ENCODE measurements at places on chromosomes 2 and 18.
A peak's percentile ranks its signal among the peaks of the same experiment; 100 is the strongest.

GRCh38 chr2:20050646-20051531 lies 539 bp downstream of the LAPTM4A start:
- H3K4me3 ChIP-seq, result peak overlapping the region; percentile 96
- H3K27ac ChIP-seq, result peak overlapping the region; percentile 100
- peak; percentile 10 for DNase-seq
- peaks cover 29% of the 10 kb centered on the region for H3K4me1 ChIP-seq

DNA sequence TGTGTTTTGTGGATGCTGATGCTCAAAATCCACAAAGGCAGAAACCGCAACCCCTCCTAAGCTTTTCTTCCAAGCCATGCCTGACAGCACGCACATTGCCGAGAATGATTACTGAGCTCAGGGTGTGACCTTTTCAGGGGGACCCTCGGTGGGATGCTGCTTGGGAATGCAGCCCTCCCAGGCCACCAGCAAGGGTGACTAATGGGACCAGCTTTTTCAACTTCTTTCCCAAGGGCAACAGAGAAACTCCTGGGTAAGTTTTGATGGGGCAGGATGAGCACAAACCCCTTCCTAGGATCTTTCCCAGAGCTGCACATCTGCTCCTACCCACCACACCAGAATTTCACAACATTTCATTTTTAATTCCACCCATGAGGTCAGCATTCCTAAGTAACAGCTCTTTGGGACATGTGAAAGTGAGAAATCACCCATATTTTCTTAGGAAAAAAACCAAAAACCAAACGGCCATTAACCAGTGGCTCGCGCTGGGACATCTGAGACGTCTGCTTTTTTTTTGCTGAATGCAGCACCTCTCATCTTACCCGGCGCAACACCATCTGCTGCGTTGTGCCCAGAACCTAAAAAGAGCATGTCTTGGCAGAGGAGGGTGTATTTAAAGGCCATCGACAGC lies 119.0 kb downstream of the ARL4C start:
- H3K4me3 ChIP-seq, result no peak overlapping the region
- H3K4me1 ChIP-seq, result peaks cover 20% of the 10 kb centered on the region
- H3K27ac ChIP-seq, result no peak overlapping the region
- DNase-seq, result no peak
- H3K27me3 ChIP-seq, result no peaks in the 10 kb centered on the region
- no peaks in the 10 kb centered on the region for H3K36me3 ChIP-seq

DNA sequence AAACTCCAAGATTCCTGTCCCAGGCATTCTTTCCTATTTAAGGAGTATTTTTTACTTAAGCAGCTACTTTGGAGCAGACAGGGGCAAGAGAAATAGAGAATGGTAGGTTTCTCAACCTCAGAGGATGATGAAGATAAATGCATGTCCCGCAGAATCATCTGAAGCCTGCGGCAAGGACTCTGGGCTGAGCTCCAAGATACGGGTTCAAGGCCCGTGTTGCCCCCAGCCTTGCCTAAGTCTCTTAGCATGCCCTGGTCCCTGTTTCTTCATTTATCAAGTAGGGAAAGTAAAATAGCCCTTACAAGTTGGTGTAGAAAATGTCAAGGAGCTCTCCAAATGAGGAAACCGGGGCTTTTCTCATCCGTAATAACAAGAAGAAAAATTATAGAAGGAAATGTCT lies 214.0 kb downstream of the KLHL29 start:
- H3K36me3 ChIP-seq, result no peaks in the 10 kb centered on the region
- H3K27ac ChIP-seq, result no peak overlapping the region
- H3K4me3 ChIP-seq, result no peak overlapping the region
- no peak for DNase-seq
- peaks cover 3% of the 10 kb centered on the region for H3K27me3 ChIP-seq

DNA sequence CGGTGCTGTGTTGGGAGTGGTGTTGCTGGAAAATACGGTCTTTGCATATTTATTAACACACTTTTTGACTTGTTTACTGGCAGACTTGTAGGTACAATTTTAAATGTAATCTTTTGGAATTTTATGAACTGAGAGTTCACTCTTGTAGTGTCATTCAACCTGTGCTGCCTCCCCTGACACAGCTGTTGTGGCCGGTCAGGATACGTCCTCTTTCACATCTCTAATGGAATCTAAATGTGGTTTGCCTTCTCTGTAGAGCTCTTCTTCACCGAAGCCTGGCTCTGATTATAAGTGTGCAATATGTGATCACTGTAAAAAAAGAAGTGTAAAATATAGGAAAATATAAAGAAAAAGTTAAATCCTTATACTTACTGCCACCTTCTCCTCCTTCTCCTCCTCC lies 94.7 kb downstream of the MAP4K4 start:
- H3K27me3 ChIP-seq, result no peaks in the 10 kb centered on the region
- H3K27ac ChIP-seq, result no peak overlapping the region
- H3K36me3 ChIP-seq, result peaks cover 5% of the 10 kb centered on the region
- H3K4me1 ChIP-seq, result peaks cover 19% of the 10 kb centered on the region
- DNase-seq, result no peak

DNA sequence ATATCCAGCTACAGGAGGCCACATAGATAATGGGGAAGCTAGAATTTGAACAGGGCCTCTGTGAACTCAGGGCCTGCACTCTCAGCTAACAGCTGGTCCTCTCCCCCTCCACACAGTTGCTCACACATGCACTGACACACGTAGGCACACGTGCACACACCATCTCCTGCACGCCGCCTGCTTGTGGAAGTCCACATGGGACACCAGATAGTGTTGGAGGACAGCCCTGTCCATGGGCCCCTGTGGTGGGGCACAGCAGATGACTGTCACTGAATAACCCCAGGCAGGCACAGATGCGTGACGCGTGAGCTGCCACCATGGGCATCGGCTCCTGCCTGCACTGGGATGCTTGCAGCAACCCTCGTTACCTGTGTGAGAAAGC lies 52.9 kb downstream of the ADI1 start:
- no peaks in the 10 kb centered on the region for H3K27me3 ChIP-seq
- H3K36me3 ChIP-seq, result peaks cover 27% of the 10 kb centered on the region
- DNase-seq, result no peak
- H3K4me1 ChIP-seq, result peaks cover 5% of the 10 kb centered on the region
- no peak overlapping the region for H3K27ac ChIP-seq

DNA sequence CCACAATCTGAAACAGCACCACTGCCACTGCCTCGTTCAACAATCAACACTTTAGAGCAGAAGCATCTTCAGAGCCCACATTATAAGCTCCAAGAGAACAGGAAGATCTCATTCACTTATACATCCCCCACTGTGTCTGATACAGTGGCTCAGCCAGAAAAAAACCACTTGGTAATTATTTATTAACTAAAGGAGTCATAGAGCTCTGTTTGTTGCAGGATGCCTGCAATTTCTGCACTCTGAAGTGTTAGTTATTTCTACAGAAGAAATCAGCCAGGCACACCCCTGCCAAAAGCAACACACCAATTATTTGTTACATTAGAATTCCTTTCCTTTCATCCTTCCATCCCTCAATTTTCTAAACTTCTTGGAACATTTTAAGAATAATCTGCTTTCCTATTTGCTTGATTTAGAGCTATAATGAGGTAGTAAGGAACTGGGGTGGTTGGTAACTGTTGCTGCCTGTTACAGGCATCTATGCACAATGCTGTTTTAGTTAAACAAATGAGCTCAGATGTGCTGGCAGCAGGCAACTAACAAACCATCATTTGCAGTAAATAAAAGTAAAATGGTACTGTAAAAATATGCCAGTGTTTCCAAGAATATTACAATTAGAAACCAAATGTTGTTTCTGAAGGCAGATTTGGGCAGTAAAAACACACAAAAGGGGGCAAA lies 59.9 kb downstream of the DYM start:
- H3K4me3 ChIP-seq, result no peak overlapping the region

DNA sequence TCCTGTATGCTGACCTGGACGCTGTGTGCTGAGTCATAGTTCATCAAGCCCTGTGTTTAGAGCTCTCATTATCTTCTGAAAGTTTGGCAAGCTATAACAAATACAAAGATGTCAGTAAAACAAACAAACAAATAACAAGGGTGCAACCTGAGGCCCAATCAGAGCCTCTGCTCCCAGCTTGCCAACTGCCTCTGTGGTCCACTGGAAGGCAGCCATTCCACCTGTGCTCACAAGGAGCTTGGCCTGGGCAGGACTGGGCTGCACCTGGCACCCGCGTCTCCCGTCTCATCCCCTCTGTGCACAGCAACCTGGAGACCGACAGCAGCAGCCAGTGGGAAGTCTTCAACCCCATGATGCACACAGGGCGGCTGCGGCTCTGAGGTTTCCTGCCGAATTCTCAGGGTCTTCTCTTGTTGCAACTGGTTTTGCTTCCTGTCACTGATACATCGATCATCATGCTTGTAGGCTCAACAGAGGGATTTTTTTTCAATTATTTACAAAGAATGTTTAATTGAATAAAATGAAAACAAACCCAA lies 97.8 kb downstream of the TMEM18 start:
- no peaks in the 10 kb centered on the region for H3K27me3 ChIP-seq
- no peaks in the 10 kb centered on the region for H3K4me1 ChIP-seq
- H3K27ac ChIP-seq, result no peak overlapping the region
- no peak overlapping the region for H3K4me3 ChIP-seq

DNA sequence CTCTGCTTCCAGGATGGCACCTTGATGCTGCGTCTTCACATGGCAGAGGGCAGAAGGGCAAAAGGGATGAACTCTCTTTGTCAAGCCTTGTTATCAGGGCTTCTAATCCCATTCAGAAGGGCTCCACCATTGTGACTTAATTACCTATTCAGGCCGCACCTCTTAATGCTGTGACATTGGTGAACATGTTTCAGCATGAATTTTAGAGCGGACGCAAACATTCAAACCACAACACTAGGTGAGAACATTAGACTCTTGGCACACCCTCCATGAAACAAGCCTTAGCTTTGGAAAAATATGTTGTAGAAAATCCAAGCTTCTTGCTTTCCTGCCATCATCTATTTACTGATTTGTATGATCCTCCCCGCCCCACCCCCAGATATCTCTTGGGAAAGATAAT lies 17.9 kb downstream of the DAW1 start:
- no peaks in the 10 kb centered on the region for H3K4me1 ChIP-seq
- DNase-seq, result no peak
- no peaks in the 10 kb centered on the region for H3K27me3 ChIP-seq
- no peaks in the 10 kb centered on the region for H3K36me3 ChIP-seq
- H3K27ac ChIP-seq, result no peak overlapping the region

GRCh38 chr18:45775241-45775676 lies 50.2 kb upstream of the SIGLEC15 start:
- peaks cover 19% of the 10 kb centered on the region for H3K4me1 ChIP-seq
- peak overlapping the region; percentile 62 for H3K4me3 ChIP-seq
- H3K27ac ChIP-seq, result no peak overlapping the region
- no peaks in the 10 kb centered on the region for H3K27me3 ChIP-seq
- no peak for DNase-seq

GRCh38 chr2:98552499-98553179 lies 55.7 kb downstream of the COA5 start:
- H3K4me3 ChIP-seq, result no peak overlapping the region
- H3K4me1 ChIP-seq, result peaks cover 17% of the 10 kb centered on the region
- H3K27me3 ChIP-seq, result no peaks in the 10 kb centered on the region
- DNase-seq, result no peak

GRCh38 chr2:112159454-112159921 lies 21.3 kb downstream of the FBLN7 start:
- no peak overlapping the region for H3K4me3 ChIP-seq
- no peaks in the 10 kb centered on the region for H3K27me3 ChIP-seq
- H3K36me3 ChIP-seq, result no peaks in the 10 kb centered on the region
- no peak for DNase-seq
- H3K27ac ChIP-seq, result no peak overlapping the region

DNA sequence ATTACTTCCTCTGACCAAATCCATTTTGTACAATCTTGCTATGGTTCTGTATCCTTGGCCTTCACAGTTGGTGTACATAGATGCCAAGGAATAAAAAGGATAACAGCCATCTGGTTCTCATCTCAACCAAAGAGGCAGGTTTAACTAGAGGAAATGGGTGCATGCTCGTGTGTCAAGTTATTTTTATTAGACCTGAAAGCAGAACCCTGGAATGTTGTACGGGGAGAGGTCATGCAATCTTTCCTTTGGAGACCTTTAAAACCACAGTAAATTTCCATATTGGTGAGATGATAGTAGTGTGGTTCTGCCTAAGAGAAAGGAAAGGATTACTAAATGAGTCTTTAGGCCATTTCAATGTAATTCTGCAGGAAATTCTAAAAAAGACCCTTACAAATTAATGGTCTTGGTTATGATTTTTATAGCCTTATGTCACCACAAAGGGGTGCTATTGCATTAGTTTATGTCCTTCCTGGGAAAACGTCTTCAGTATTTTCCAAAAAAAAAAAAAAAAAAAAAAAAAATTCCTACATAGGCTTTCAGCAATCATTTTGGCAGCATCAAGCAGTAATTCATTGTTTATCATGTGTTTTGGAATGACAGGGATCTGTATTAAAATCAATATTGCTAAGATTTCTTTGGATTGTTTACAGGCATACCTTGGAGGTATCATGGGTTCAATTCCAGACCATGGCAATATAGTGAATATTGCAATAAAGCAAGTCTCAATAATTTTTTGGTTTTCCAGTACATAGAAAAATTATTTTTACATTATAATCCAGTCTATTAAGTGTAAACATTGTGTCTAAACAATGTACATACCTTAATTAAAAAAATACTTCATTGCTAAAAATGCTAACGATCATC lies 270.8 kb downstream of the NYAP2 start:
- DNase-seq, result no peak
- H3K27ac ChIP-seq, result no peak overlapping the region
- H3K27me3 ChIP-seq, result no peaks in the 10 kb centered on the region
- no peak overlapping the region for H3K4me3 ChIP-seq

GRCh38 chr18:43031169-43031568 lies 84.3 kb downstream of the RIT2 start:
- H3K27ac ChIP-seq, result no peak overlapping the region
- H3K4me3 ChIP-seq, result no peak overlapping the region
- no peak for DNase-seq
- H3K27me3 ChIP-seq, result no peaks in the 10 kb centered on the region
- H3K36me3 ChIP-seq, result no peaks in the 10 kb centered on the region
- no peaks in the 10 kb centered on the region for H3K4me1 ChIP-seq

- H3K27ac ChIP-seq, result no peak overlapping the region
- no peaks in the 10 kb centered on the region for H3K36me3 ChIP-seq
- H3K4me1 ChIP-seq, result no peaks in the 10 kb centered on the region
- DNase-seq, result no peak
- H3K27me3 ChIP-seq, result no peaks in the 10 kb centered on the region
- H3K4me3 ChIP-seq, result no peak overlapping the region
These were observed 124.3 kb downstream of the TMEM18 start for GRCh38 chr2:552906-553305.

- DNase-seq, result no peak
- H3K36me3 ChIP-seq, result no peaks in the 10 kb centered on the region
- H3K4me1 ChIP-seq, result no peaks in the 10 kb centered on the region
- H3K27ac ChIP-seq, result no peak overlapping the region
- no peak overlapping the region for H3K4me3 ChIP-seq
These were observed 33.7 kb downstream of the RFTN2 start for GRCh38 chr2:197641666-197642065.

DNA sequence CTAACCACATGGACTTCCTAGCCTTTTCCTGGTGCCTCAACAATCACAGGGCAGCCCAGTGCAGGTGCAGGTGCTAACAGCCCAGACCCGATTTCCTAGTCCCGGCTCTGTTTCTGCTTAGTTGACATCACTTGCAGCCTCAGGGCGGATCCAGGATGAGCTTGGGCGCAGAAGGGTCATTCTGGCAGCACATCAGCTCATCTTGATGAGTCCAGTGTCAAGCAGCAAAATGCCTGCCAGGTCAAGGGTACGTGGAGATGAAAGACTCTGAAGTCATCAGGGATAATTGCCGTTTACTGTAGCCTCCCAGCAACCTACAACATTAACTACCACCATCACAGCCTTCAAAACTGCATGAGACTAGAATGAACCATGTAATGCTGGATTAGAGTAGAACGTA lies 39.4 kb upstream of the EFHD1 start:
- H3K27me3 ChIP-seq, result no peaks in the 10 kb centered on the region
- no peaks in the 10 kb centered on the region for H3K4me1 ChIP-seq
- H3K4me3 ChIP-seq, result no peak overlapping the region
- H3K27ac ChIP-seq, result no peak overlapping the region

Data from CD8-positive, alpha-beta memory T cell (primary cell).